ENCODE measurements at places on chromosomes 7 and 10.

DNA sequence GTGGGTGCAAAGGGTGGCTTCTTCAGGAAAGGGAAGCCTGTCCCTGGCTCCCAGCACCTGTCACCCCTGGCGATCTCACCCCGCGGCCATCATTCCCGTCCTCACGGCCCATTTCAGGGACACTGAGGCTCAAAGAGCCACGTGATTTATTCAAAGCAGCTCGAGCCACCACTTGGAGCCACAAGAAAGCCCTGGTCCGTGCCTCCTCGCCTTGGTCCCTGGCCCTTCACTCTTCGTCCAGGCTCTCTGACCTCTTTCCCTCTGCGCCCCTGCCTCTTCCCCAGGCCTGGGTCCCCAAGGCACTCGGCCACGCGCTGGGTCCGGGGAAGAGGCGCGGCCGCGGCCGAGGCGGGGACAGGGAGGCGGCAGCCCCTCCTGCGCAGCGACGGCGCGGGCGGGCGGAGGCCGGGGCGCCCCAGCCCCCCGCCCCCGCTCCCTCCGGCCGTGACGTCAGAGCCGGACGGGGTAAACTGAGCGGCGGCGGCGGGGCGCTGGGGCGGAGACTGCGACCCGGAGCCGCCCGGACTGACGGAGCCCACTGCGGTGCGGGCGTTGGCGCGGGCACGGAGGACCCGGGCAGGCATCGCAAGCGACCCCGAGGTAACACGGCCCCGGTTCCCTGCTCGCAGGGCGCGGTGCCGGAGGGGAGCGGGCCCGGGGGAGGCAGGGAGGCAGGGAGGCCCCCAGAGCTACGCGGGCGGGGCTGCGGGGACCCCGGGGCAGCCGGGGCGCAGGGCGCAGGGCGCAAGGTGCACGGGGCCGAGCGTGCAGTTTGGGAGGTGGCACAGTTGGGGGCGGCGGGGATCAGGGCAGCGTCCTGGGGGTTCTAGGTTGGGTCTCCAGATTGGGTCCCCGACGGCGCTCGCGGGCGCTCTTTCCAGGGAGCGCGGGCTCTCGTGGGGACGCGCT lies at the start of gene SLC18A2:
Gene SLC18A2 (plus strand): TSS at position 494 of the 909 bp plus-strand sequence. CDS start 580 bp downstream, outside the sequence.
- no peak for DNase-seq

DNA sequence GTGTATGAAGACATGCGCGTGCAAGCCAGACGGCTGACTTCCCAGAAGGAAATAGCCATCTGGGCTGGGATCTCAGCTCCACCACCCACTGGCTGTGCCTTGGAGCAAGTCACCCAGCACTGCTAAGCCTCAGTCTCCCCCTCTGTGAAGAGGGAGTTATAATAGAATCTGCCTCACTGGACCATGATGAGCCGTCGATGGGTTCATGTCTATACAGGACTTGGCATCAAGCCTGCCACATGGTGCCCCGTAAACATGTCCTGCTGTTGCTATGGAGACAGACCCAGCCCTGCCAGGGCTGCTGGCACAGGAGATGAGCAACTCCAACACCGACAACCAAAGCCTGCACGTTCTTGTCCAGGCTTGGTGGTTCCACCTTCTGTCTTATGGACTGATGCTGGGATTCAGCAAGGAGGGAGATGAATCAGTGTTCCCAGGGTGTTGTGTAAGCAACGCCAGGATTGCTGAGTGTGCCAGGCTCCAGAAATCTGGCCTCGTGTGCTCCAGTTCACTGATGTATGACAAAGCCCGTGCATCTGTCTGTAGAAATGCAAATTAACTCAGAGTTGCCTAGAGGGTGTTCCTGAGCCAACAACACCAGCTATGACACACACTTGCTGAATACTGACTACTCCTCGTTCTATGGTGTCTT lies 5.6 kb downstream of the GPR15LG start:
- no peak for DNase-seq

DNA sequence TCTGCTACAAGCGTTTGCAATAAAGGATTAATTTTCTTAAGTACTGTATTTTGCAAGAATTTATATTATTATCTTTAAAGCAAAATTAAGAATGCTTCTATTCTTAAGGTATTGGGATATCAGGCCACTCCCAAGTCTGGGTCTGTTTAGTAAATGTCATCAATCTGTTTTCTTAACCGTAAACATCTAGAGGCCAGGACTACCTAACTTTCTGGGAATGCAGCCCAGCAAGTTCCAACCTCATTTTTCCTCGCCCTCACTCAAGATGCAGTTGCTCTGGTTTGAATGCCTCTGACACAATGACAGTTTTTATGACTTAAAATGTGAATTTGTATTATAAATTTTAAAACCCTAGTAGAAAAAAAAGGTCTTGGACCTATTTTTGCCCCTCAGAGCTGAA lies 143.5 kb downstream of the INHBA start:
- no peak for DNase-seq

GRCh38 chr7:28762651-28763050 lies 195.5 kb downstream of the TRIL start:
- no peak for DNase-seq

Data from effector memory CD4-positive, alpha-beta T cell (primary cell).